Psoas muscle (tissue), 8 donors: ENCODE measurements at places on chromosomes 5 and 9. TPM values are rescaled to one million over a fixed set of nuclear protein-coding genes. Genes with fewer than 3 reads are reported as not detected.
A peak's percentile ranks its signal among the peaks of the same experiment; 100 is the strongest.

DNA sequence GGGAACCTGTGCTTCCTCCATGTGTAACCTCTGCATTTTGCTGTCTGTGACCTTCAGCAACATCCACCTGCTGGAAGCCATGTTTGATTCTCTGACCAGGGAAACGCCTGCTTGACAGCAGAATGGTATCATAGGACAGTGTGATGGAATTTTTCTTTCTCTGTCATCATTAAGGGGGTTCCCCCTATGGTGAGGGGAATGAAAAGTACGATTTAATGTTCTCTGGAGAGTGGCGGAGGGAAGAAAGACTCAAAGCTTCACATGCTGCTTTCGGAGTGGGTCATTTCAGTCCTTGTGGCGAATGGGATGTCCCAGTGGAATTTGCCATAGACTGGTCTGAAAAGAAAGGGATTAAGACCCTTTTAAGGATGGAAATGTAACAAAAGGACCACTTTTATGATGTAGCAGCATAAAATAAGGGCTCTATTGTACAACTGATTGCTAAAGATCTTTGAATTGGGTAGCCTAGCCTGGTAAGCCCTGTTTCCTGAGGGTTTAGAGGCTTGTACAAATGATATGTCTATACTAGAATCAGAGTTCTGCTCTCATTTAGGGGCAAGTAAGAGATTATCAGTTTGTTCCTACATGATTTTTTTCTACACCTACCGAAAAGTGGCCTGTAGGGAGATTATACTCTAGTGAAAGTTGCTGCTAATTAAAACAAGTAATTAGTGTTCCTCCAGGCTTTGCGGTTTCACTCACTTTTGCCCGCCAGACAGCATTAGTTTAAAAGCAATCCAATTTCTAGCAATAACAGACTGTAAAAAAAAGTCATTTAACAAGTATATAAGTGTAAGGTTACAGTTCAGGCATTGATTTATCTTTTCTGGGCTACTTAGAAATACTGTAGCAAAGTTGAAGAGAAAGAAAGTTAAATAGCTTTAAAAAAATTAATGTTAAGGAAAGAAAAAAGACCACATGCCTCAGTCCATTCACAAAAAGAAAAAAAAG, 904.5 kb downstream of the NR2F1-AS1 start:
- no peaks in the 10 kb centered on the region for H3K27me3 ChIP-seq
- no peak overlapping the region for H3K27ac ChIP-seq
- DNase-seq, result no peak

GRCh38 chr5:151677776-151678545, 8.8 kb downstream of the SPARC start:
- no peaks in the 10 kb centered on the region for H3K27me3 ChIP-seq
- no peak for DNase-seq
- H3K27ac ChIP-seq, result peak overlapping the region; percentile 89
- H3K4me3 ChIP-seq, result peak overlapping the region; percentile 3
- H3K4me1 ChIP-seq, result peaks cover 90% of the 10 kb centered on the region

- peak; percentile 86 for DNase-seq
- H3K36me3 ChIP-seq, result no peaks in the 10 kb centered on the region
- H3K27ac ChIP-seq, result no peak overlapping the region
- H3K27me3 ChIP-seq, result no peaks in the 10 kb centered on the region
Observed at GRCh38 chr5:176573564-176574296, 24.6 kb downstream of the CDHR2 start.

Gene ZBTB26
- 2.6 TPM for total RNA-seq

GRCh38 chr9:110543631-110544051, 35.9 kb downstream of the SVEP1 start:
- no peak overlapping the region for H3K27ac ChIP-seq
- no peak overlapping the region for H3K4me3 ChIP-seq
- no peaks in the 10 kb centered on the region for H3K4me1 ChIP-seq
- H3K36me3 ChIP-seq, result no peaks in the 10 kb centered on the region
- peak; percentile 48 for DNase-seq

- H3K27me3 ChIP-seq, result no peaks in the 10 kb centered on the region
- no peak overlapping the region for H3K27ac ChIP-seq
- H3K4me1 ChIP-seq, result peaks cover 19% of the 10 kb centered on the region
- no peak overlapping the region for H3K4me3 ChIP-seq
- no peaks in the 10 kb centered on the region for H3K36me3 ChIP-seq
- DNase-seq, result no peak
Observed at GRCh38 chr5:139120521-139120920, 77.6 kb downstream of the SIL1 start.

- no peaks in the 10 kb centered on the region for H3K4me1 ChIP-seq
- H3K4me3 ChIP-seq, result no peak overlapping the region
- H3K27me3 ChIP-seq, result no peaks in the 10 kb centered on the region
- no peaks in the 10 kb centered on the region for H3K36me3 ChIP-seq
- no peak for DNase-seq
Observed at GRCh38 chr5:122871661-122872060, 26.2 kb downstream of the SNX24 start.

DNA sequence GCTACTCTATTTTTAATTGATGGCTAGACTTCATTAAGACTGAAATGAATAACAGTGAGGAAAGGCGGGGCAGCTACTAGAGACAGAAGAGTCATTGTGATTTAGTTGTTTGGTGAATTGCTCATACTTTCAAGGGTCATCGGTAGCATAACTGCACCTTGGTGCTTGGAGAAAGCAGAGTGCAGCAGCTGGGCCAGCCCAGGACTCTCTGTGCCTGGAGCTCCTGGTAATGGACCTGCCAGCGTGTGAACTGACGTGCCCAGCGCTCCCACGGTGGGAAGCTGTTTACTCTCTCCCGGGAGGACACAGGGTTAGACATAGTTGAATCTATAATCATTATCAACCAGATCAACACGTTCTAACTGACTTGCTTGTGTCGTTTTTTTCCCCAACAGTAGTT, 42.9 kb downstream of the LURAP1L start:
- no peaks in the 10 kb centered on the region for H3K36me3 ChIP-seq
- H3K27ac ChIP-seq, result no peak overlapping the region
- no peaks in the 10 kb centered on the region for H3K27me3 ChIP-seq
- no peak overlapping the region for H3K4me3 ChIP-seq
- no peak for DNase-seq

DNA sequence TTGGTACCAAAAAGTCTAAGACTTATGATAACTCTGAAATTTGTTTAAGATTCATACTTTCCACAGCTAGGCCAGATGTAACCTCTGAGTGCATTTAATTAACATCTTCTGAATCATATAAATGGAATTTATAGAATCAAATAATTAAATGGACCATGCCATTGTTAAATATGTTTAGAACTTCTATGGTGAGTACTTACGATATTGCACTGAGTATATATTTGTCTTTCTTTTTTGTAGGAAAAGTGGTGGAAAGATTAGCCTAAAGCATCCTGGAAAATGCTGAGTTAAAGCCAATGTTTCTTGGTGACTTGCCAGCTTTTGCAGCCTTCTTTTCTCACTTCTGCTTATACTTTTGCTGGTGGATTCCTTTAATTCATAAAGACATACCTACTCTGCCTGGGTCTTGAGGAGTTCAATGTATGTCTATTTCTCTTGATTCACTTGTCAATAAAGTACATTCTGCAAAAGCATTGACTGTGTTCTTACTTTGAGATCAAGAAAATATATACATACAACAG, 11.9 kb downstream of the SPINK6 start:
- DNase-seq, result no peak
- no peaks in the 10 kb centered on the region for H3K36me3 ChIP-seq
- H3K27me3 ChIP-seq, result no peaks in the 10 kb centered on the region
- no peak overlapping the region for H3K4me3 ChIP-seq

Gene HEXB
- total RNA-seq, result 48.1 TPM

- no peak overlapping the region for H3K27ac ChIP-seq
- H3K4me3 ChIP-seq, result no peak overlapping the region
- H3K4me1 ChIP-seq, result no peaks in the 10 kb centered on the region
- DNase-seq, result no peak
- no peaks in the 10 kb centered on the region for H3K27me3 ChIP-seq
- H3K36me3 ChIP-seq, result no peaks in the 10 kb centered on the region
Observed at GRCh38 chr9:127215268-127216209, 49.0 kb upstream of the GARNL3 start.

GRCh38 chr9:134558124-134558905, 83.3 kb upstream of the COL5A1 start:
- peak; percentile 10 for DNase-seq
- no peaks in the 10 kb centered on the region for H3K36me3 ChIP-seq
- H3K27me3 ChIP-seq, result peaks cover 17% of the 10 kb centered on the region
